Fibroblast of lung (primary cell): ENCODE measurements at places on chromosomes 5 and 9. TPM values are rescaled to one million over a fixed set of nuclear protein-coding genes. Genes with fewer than 3 reads are reported as not detected.

DNA sequence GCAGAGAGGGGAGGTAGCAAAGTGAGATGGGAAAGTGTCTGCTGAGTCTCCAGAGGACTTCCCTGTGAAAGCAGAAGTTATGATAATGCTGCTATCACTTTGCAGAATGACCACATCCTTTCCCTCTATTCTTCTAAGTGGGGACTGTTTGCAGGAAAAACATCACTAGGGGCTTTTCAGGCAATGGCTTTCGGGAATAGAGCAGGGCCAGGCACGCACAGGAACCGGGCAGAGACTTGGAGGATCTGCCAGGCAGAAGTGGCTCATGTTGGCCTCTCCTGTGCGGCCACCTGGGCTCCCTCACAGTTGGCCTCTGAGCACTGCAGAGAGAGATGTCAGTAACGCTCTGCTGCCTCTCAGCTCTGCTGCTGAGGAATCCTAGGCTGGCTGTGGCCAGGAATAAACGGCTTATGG is 214.7 kb downstream of the MAST4 start:
- no peak for DNase-seq
- no peaks in the 10 kb centered on the region for H3K4me1 ChIP-seq
- no peaks in the 10 kb centered on the region for H3K27me3 ChIP-seq
- no peaks in the 10 kb centered on the region for H3K36me3 ChIP-seq
- no peak overlapping the region for H3K27ac ChIP-seq

- DNase-seq = no peak
- H3K4me3 ChIP-seq = no peak overlapping the region
Observed at GRCh38 chr9:710951-711745, 130.3 kb upstream of the DMRT1 start.

DNA sequence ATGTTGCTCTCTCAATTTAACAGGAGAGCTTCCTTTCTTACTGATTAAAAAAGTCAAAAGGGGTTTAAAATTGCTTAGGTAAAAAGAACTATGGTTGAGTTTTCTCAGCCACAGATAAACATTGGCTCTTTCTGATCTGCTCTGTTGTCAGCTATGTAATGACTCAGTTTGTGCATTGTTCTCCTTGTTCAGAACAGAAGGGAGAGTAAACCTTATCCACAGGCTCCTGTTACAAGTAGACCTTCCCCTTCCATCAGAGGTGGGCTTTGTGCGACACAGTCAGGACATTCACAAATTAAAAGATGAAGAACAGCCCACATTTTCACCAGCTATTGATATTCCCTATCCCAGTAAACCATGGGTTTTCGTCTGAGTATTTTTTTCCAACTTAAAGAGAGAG is 236.3 kb upstream of the SEMA6A start:
- DNase-seq = no peak
- no peaks in the 10 kb centered on the region for H3K36me3 ChIP-seq
- no peak overlapping the region for H3K27ac ChIP-seq
- no peak overlapping the region for H3K4me3 ChIP-seq
- no peaks in the 10 kb centered on the region for H3K27me3 ChIP-seq
- H3K4me1 ChIP-seq = no peaks in the 10 kb centered on the region

GRCh38 chr5:130923543-130924124 is 241.4 kb downstream of the HINT1 start:
- DNase-seq = peak; percentile 1
- H3K27ac ChIP-seq = no peak overlapping the region
- no peaks in the 10 kb centered on the region for H3K36me3 ChIP-seq
- no peaks in the 10 kb centered on the region for H3K4me1 ChIP-seq
- H3K27me3 ChIP-seq = no peaks in the 10 kb centered on the region
- H3K4me3 ChIP-seq = no peak overlapping the region

GRCh38 chr5:54442271-54442670 is 13.2 kb upstream of the HSPB3 start:
- peaks cover 11% of the 10 kb centered on the region for H3K27me3 ChIP-seq
- no peak overlapping the region for H3K27ac ChIP-seq
- no peak overlapping the region for H3K4me3 ChIP-seq
- no peaks in the 10 kb centered on the region for H3K4me1 ChIP-seq
- no peaks in the 10 kb centered on the region for H3K36me3 ChIP-seq

DNA sequence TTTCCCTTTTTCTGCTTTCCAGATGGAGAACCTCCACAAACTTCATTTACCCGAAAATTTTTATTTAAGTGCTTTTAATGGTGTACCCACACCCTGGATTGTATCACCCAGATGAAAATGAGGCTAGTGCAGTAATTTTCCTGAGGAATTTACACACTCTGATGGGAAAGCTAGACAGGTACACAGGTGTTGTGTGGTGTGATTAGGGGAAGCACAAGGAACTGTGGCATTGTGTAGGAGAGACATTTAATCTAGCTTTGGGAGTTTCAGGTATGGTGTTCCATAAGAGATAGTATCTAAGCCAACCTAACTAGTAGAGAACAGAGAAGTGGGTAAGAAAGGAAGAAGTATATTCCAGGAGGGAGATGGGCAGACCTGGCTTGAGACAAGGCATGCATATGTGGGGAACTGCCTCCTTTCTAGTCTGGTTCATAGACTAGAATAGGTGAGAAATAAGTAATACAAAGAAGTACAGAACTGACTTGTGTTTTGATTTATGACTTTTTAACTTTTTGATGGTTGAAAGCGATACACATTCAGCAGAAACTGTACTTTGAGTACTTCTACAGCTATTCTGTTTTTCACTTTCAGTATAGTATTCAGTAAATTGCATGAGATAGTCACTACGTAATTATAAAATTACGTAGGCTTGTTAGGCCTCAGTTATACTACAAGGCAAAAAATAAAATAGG is 22.9 kb upstream of the ROPN1L start:
- DNase-seq = no peak
- H3K27me3 ChIP-seq = no peaks in the 10 kb centered on the region
- no peak overlapping the region for H3K27ac ChIP-seq
- H3K4me1 ChIP-seq = peaks cover 3% of the 10 kb centered on the region
- H3K36me3 ChIP-seq = peaks cover 4% of the 10 kb centered on the region

The MLANA gene
- total RNA-seq = not detected in 2 replicates

GRCh38 chr5:40484495-40484894 is 195.2 kb upstream of the PTGER4 start:
- H3K27me3 ChIP-seq = no peaks in the 10 kb centered on the region
- no peaks in the 10 kb centered on the region for H3K36me3 ChIP-seq
- no peak overlapping the region for H3K4me3 ChIP-seq
- H3K4me1 ChIP-seq = no peaks in the 10 kb centered on the region
- no peak for DNase-seq

DNA sequence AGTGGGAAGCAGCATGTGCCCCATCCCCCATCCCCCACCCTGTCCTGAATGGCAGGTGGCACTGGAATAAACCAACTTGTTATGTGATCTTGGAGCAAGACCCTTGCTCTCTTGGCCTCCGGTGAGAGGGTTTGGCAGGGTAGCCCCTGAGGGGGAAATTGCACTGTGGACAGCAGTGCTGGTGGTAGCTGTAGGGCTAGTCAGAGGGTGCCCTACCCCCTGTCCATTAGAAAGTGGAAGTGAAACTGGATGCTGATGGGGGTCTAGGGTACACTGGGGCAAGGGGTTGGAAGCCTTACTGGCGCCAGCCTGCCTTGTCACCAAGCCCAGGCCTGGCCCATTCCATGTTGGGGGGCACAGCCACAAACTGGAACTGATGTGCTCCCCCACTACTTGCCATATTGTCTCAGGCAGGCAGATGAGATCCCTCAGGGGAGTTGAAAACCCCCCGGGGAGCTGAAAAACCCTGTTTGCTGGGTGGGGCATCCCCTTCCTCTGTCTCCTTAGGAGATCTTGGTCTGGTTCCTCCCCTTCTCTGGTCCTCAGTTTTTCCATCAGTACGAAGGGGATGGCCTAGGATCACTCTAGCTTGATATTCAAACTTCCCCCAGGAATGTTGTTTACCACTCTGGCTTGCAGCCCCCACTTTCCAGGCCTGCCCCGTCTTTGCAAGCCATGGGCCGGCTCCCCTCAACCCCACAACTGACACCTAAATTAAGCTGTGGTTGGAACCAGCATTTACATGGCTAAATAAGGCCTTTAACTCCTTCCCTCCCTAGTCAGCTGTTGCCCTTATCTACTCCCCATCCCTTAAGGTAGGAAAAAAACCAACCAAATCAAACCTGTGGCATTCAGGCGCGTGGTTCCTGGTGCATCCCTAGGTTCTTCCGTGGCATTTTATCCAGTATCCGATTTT is 14.4 kb upstream of the SYNPO start:
- no peaks in the 10 kb centered on the region for H3K36me3 ChIP-seq
- no peak overlapping the region for H3K27ac ChIP-seq
- H3K27me3 ChIP-seq = no peaks in the 10 kb centered on the region

DNA sequence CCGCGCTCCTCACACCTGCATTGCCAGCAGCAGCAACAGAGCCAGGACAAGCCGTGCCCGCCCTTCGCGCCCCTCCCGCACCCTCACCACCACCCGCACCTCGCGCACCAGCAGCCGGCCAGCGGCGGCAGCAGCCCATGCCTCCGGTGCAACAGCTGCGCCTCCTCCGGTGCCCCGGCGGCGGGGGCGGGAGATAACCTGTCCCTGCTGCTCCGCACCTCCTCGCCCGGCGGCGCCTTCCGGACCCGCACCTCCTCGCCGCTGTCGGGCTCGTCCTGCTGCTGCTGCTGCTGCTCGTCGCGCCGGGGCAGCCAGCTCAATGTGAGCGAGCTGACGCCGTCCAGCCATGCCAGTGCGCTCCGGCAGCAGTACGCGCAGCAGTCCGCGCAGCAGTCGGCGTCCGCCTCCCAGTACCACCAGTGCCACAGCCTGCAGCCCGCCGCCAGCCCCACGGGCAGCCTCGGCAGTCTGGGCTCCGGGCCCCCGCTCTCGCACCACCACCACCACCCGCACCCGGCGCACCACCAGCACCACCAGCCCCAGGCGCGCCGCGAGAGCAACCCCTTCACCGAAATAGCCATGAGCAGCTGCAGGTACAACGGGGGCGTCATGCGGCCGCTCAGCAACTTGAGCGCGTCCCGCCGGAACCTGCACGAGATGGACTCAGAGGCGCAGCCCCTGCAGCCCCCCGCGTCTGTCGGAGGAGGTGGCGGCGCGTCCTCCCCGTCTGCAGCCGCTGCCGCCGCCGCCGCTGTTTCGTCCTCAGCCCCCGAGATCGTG is 517 bp downstream of the KCNN2 start:
- peaks cover 31% of the 10 kb centered on the region for H3K27me3 ChIP-seq
- no peak overlapping the region for H3K27ac ChIP-seq
- no peaks in the 10 kb centered on the region for H3K4me1 ChIP-seq
- DNase-seq = peak; percentile 34

GRCh38 chr9:124873664-124874063 is 11.7 kb downstream of the ARPC5L start:
- DNase-seq = no peak
- H3K4me3 ChIP-seq = no peak overlapping the region
- H3K27ac ChIP-seq = no peak overlapping the region
- peaks cover 16% of the 10 kb centered on the region for H3K4me1 ChIP-seq
- H3K36me3 ChIP-seq = peaks cover 27% of the 10 kb centered on the region
- no peaks in the 10 kb centered on the region for H3K27me3 ChIP-seq

The WDR38 gene
- not detected in 2 replicates for total RNA-seq

The MARCHF3 gene
- total RNA-seq = 8.7 and 11.6 TPM in 2 replicates

The RBM18 gene
- total RNA-seq = 9.5 and 11.2 TPM in 2 replicates

DNA sequence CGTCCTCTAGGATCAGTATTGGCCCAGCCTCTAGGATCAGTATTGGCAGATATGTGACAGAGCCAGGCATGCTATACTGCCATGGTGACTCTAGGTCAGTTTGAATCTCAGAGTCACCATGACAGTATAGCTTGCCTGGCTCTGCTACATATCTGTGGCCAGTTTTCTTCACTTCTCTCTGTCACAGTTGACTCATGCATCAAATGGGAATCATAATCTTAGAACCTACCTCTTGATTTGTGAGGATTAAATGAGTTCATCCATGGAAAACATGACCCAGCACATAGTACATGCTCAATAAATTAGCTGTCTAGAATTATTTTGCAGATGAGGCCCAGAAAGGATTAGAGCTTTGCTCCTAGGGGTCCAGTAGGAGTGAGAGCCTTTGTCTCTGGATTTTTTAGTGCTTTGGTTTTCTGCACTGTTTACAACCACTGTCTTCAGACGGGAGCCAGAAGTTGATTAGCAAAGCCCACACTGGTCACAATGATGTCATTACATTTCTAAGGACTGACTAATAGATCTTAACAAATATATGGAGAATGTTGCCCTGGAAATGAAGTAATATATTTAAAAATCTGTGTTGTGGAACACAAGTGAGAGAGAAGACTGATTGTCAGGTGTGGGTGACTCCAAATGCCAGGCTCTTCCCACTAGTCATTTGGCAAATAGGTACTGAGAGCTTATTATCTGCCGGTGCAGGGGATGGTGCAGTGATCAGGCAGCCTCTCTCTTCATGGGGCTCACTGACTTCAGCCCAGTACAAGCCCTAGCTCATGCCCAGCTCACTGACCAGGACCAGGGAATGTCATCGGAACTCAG is 76.0 kb downstream of the COL15A1 start:
- no peak overlapping the region for H3K4me3 ChIP-seq
- peaks cover 16% of the 10 kb centered on the region for H3K4me1 ChIP-seq
- no peaks in the 10 kb centered on the region for H3K36me3 ChIP-seq
- DNase-seq = peak; percentile 98

The GMCL2 gene
- total RNA-seq = under 0.01 TPM in 2 replicates

The TAF11L5 gene
- not detected in 2 replicates for total RNA-seq

The ABO gene
- total RNA-seq = not detected in 2 replicates

- H3K36me3 ChIP-seq = no peaks in the 10 kb centered on the region
- H3K4me3 ChIP-seq = peak overlapping the region; percentile 70
- peaks cover 11% of the 10 kb centered on the region for H3K4me1 ChIP-seq
Observed at GRCh38 chr9:114155995-114156656, 789 bp downstream of the COL27A1 start.

GRCh38 chr9:68871236-68871635 is 142.7 kb downstream of the PRKACG start:
- DNase-seq = no peak
- no peaks in the 10 kb centered on the region for H3K4me1 ChIP-seq
- no peaks in the 10 kb centered on the region for H3K36me3 ChIP-seq
- no peak overlapping the region for H3K4me3 ChIP-seq
- no peak overlapping the region for H3K27ac ChIP-seq

The IL5 gene
- not detected in 2 replicates for total RNA-seq

- DNase-seq = peak; percentile 87
- H3K27me3 ChIP-seq = no peaks in the 10 kb centered on the region
- peaks cover 13% of the 10 kb centered on the region for H3K4me1 ChIP-seq
- peak overlapping the region; percentile 49 for H3K4me3 ChIP-seq
- H3K36me3 ChIP-seq = no peaks in the 10 kb centered on the region
- H3K27ac ChIP-seq = peak overlapping the region; percentile 66
Observed at GRCh38 chr9:35341585-35341984, 148.3 kb upstream of the RUSC2 start.

- H3K4me3 ChIP-seq = no peak overlapping the region
- H3K27ac ChIP-seq = no peak overlapping the region
- no peak for DNase-seq
- no peaks in the 10 kb centered on the region for H3K36me3 ChIP-seq
Observed at GRCh38 chr5:152462021-152462721, 57.1 kb upstream of the NMUR2 start.

DNA sequence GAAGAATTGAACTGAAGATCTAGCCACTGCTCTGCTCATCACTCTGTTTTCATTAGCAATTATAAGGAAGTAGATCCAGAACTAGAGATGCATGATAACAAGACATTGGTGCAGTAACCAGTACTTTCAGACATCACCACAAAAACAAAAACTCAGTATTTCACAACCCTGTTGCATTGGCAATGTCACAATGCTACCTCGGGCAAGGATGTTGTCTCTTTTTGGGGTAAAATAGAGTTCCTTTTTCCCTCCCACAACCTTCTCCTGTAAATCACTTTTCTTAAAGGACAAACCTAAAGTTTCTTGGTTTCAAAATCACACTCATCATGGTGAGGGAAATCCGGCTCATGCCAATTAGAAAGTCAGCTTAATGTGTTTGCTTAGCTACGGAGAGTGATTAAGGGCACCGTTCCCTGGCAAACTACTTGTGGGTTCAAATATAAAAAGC is 420.1 kb upstream of the MEF2C start:
- H3K36me3 ChIP-seq = no peaks in the 10 kb centered on the region
- H3K4me1 ChIP-seq = no peaks in the 10 kb centered on the region
- H3K27ac ChIP-seq = no peak overlapping the region
- H3K4me3 ChIP-seq = no peak overlapping the region
- no peaks in the 10 kb centered on the region for H3K27me3 ChIP-seq

The HRCT1 gene
- total RNA-seq = 0.26 and 1.2 TPM in 2 replicates
